Heart right ventricle (tissue), 16 donors: ENCODE measurements at places on chromosomes 16 and 17. TPM values are rescaled to one million over a fixed set of nuclear protein-coding genes. Genes with fewer than 3 reads are reported as not detected.

DNA sequence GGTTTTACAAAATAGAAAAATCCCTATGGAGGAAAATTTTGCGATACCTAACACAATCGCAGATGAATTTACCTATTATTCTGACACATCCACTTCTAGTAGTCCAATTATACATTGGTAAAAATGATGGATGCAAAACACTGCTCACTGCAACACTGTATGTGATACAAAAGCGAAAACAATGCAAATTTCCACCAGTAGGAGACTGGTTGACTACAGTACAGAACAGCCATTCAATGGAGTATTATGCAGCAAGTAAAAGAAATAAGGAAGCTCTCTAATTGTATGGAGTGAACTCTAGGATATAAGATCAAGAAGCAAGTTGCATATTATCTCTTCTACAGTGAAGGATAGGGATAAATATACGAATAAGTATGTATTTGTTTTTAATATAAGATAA, 48.5 kb downstream of the SETD6 start:
- DNase-seq, result no peak

- DNase-seq, result no peak
Measured at GRCh38 chr17:29158096-29158487, 22.1 kb downstream of the MYO18A start.

GRCh38 chr17:34713687-34714086, 134.3 kb downstream of the TMEM132E start:
- no peak for DNase-seq

DNA sequence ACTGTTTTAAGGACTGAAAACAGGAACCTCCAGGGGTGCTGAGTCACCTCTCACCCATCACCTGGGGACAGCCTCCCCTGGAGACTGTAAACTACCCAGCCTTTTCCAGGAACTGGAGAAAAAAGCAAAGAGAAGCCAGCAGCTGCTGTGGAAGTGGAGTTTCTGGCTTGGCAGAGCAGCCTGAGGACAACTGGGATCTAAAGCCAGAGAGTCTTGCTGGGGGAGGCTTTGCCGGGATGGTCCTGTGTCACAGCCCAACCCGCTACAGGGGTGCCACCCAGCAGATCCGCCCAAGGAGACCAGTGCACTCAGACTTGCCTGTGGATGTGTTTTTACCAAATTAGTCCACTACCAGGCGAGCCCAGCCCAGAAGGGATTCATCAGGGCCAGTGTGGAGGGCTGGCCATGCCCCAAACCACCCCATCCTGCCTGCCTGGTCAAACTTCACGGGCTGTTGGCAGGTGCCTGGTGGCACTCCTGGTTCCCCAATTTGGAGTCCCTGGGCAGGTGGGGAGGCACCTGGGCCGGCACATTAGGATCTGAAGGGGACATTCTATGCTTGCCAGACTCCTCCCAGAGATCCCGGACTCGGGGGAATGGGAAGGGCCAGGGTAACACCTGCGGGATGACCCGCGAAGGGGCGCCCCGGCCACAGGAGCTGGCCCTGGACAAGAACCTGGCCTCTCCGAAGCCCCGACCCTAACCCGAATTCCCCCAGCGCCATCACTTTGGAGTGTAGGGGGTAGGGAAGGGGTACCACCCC, 771 bp downstream of the MSRB1 start:
- DNase-seq, result no peak

- no peak for DNase-seq
Measured at GRCh38 chr17:39651923-39652586, 13.1 kb upstream of the TCAP start.

- DNase-seq, result no peak
Measured at GRCh38 chr17:33099252-33099651, 107.6 kb downstream of the SPACA3 start.

DNA sequence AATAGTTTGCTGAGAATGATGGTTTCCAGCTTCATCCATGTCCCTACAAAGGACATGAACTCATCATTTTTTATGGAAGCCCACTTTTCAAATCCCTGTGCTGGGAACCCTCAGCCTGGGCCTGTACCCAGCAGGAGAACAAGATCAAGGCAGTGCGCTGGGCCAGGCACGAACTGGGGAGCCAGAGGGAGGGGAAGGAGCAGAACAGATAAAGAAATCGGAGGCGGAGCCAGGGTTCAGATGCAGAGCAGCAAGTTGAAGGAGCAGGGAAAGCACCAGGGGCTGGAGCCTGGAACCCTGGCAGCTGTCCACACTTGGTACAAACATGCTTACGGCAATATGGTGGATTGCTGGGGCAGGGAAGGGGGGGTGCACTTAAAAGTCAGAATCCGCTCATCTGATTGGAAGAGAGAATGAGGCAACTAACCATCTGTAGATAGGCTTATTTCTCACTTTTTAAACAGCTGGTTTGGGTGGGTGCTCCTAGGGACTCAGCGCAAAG, 107.5 kb downstream of the NOG start:
- DNase-seq, result no peak

GRCh38 chr17:4146641-4147040, 3.6 kb downstream of the CYB5D2 start:
- DNase-seq, result no peak

- DNase-seq, result no peak
Measured at GRCh38 chr16:81210807-81211206, 27.7 kb upstream of the BCO1 start.

DNA sequence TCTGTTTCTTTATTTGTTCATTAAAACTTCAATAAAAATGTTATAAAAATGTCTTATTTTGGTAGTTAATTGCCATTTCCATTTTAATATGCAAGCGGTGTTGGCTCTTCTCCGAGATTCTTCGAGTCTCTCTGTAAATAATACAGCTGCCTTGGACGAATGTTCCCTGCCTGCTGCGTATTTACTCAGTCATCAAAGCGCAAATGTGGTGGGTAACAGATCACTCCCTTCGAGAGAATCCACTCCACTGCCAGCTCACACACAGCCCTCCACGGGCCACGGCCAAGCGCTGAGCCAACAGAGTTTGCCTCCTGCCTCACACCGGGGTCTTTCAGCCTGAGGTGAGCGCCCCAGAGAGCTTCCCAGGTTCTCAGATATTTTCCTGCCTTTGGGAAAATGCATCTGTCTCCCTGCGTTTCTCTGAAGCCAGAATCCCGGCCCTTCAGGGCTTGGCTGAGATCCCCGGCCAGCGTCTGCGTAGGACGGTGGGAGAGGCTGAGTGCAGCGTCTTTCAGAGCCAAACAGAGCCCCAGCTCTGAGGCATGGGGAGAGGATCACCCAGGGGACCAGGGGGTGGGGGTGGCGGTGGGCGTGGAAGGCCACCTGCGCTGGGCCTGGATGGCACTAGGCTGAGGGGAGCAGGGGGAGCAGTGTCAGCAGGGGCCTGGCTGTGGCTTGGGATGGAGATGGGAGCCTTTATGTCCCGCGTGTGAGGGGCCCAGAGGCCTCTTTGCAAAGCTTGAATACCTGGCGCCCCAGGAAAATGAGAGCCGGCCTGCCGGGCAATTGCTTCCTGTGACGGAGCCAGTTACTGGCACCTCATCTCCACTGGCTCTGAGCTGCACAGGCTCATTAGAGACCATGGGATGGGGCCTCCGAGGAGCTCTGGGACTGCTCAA, 248.7 kb downstream of the RBFOX3 start:
- no peak for DNase-seq

DNA sequence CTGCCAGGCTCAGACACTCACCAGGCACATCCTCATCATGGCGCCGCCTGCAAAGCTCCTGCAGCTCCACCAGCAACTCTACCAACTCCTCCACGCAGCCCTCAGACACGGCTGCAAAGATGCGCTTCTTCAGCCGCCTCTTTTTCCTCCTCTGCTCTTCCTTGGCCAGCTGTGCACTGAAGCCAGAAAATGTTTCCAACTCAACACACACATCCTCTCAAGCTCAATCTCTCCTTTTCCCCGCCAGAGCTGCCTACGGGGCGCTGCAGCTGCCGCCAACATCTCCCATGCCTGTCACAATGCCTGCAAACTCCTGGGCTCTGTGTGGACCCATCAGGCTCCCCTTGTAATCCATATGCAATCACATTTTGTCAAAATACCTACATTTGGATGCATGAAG, 14.2 kb downstream of the TRPV3 start:
- no peak for DNase-seq

GRCh38 chr16:75074920-75075687, 41.5 kb downstream of the LDHD start:
- no peak for DNase-seq

DNA sequence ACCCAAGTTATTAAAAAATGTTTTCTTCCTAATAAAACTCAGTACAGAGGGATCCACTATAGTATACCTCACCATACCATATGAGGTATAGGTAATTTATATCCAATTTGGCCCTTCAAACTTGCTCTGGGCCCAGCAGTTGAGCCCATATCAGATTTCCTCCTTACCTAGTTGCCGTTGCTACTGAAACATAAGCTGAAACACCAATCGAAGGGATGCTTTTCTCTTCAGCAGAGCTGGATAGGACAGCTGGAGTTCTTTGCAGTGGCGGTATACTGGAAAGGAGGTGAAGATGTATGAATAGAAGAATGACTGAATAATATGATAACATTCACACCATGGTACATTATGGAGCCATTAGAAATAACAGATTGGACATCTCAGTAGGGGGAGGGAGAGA, 42.7 kb downstream of the TNRC6C start:
- DNase-seq, result no peak

DNA sequence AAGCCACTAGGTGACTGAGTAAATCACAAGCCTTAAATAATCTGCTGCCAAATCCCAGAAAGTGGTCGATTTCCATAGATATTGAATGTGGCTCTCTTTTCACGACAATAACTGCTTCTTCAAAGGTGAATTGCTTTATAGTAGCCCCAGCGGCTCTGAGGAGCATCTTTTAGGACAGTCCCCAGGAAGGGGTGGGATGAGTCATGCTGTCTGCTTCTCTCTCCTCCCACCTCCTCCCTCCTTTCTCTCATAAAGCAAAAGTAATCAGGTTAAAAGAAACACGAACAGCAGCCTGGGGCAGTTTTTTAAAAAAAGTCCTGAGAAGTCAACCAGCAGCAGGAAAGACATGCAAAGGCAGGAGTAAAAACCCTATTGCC, 1.8 kb downstream of the KIAA0513 start:
- no peak for DNase-seq

GRCh38 chr17:47276868-47277267, 23.2 kb downstream of the ITGB3 start:
- DNase-seq, result peak; percentile 88

DNA sequence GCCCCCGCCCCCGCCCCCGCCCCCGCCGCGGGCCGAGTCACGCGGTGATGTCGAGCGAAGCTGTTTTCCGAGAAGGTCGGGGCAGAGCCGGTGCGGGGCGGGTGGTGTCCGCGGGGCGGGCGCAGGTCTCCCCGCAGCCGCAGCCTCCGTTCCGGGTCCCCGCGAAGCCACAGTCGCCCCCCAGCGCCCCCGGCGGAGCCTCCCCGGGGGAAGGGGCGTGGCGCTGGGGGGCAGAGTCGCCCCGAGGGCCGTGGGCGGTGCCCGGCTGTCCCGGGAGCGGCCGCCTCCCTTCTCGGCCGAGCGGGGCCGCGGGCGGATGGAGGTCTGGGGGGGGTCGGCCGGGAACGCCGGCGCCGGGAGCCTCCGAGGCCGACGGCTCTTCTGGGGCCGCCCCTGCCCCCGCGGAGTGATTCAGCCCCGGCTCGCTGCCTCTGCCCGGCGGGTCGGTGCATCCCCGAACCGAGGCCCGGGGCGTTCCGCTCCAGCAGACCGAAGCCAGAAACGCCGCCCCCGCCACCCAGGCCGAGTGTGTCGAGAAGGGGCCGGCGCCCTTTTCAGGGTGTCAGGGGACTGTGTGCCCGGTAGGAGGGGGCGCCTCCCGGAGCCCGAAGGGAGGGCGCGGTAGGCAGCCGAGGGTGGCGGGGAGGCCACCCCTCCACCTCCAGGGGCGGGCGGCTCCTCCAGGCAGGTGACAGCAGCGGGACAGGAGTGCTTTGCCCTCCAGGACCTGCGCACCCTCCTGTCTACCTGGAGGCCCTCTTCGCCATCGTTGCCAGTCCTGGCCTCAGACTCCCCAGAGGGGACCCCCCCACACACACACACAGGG, 1.7 kb downstream of the METRNL start:
- no peak for DNase-seq

DNA sequence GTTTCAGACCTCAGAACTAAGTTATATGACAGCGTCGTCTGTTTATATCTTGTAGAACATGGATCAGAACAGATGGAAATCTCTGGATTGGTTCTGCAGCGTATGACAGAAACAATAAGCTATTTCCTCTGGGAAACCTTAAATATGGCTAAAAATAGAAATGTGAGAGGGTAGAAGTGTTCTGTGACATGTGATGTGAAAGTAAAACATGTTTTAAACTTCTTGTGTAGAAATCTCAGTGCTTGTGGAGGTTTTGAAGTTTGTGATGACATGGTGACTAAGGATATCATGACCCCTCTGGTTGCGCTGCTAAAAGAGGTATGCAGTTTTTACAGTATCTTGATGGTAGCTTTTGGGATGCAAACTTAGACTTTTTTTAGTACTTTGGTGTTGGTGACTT, 2.8 kb downstream of the HEATR3 start:
- DNase-seq, result no peak

DNA sequence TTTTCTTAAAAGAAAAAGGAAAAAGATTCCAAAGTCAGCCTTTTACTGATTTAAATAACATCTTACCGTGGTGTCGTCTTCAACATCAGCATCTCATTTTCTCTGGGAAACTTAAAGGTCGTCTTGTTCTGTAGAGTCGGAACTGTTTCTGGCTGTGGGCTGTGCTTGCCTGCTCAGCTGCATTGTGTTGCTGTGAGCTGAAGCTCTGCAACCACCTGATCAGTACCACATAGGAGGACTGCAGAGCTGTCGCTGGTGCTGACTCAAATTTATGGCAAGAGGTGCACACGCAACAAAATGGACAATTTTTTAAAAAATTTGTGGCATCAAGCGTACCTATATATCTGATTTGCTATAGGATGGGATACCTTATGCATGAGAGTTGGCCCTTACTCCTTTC, at the start of gene OMG:
Gene OMG, minus strand, starts transcription at position 150 of the 400 bp plus-strand sequence. CDS start 908 bp downstream, outside the sequence.
- no peak for DNase-seq

DNA sequence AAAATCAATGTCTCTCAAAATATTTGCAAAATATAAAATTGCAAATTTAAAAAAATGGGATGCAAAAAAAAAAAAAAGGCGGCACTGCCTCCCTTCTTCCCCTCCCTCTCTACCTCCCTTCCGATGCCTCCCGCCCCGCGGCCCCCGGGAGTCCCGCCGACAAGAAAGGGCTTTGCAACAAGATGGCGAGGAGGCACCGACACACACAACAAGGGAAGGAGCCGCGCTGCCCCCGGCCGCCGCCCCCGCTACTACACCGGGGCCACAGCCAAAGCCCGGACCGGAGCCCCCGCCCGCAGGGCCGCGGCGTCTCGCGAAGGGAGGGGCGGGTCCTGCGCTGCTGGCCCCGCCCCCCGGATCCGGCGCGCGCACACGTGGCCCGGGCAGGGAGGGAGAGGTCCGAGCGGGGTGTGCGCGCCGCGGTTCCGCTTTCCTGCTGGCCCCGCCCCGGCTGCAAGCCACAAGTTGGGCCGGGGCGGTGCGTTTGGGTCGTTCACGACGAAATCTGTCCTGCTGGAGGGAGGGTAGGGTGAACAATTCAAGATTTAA, at the start of gene MNT:
Gene MNT, minus strand, starts transcription at position 184 of the 549 bp plus-strand sequence. CDS start 348 bp downstream, outside the sequence.
- DNase-seq, result peak; percentile 94

- no peak for DNase-seq
Measured at GRCh38 chr16:15915555-15916081, 27.2 kb upstream of the CEP20 start.

HOXB2 gene
- total RNA-seq, result 3.0 TPM

ULK2 gene
- 20.1 TPM for total RNA-seq

SLC38A8 gene
- not detected for total RNA-seq

TSNAXIP1 gene
- 0.15 TPM for total RNA-seq

SYT17 gene
- total RNA-seq, result 1.1 TPM

TBC1D3C gene
- not detected for total RNA-seq

LITAFD gene
- not detected for total RNA-seq

KCTD19 gene
- total RNA-seq, result not detected

EFTUD2 gene
- 52.3 TPM for total RNA-seq

ABCA8 gene
- 31.2 TPM for total RNA-seq
